ENCODE measurements at places on chromosomes 2 and 18.

- DNase-seq: no peak
These were observed 40.4 kb downstream of the C1QL2 start for GRCh38 chr2:119117891-119118882.

GRCh38 chr2:226403369-226403768 lies 396.3 kb downstream of the IRS1 start:
- no peak for DNase-seq

DNA sequence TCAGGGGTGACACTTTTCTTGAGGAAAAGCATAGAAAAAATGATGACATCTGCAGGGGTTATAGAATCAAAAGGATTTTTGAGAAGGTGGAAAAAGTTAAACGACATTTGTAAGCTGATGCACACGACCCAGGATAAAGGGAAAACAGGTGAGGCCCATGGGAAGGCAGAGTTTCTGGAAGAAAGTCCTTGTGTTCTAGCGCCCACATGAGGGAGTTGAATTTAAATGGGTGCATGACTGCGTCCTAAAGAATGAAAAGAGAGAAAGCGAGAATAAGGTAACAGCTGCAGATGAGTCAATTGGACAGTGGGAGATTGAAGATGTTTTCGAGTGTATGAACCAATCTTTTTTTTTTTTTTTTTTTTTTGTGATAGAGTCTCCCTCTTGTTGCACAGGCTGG lies 158.1 kb downstream of the GALR1 start:
- DNase-seq: no peak

DNA sequence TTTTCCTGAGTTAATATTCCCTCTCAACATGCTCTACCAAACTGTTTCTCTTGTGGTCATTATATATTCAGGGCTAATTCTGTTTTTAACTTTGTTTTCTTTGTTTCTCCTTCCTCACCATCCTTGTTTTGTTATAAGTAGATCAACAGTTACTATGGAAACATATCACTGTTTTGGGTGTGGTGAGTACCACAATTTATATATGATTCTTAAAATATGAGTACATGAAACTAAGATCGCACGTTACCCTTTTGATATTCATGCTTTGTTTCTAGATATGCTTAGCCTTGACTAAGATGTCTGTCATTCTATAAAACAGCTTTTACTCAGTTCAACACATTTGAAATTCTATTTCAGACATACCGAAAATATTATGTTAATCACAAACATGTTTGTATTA lies 232.3 kb upstream of the ITGA4 start:
- DNase-seq: no peak

- no peak for DNase-seq
These were observed 138.7 kb upstream of the ZNF516 start for GRCh38 chr18:76633588-76634269.

- no peak for DNase-seq
These were observed 12.6 kb downstream of the FAM124B start for GRCh38 chr2:224389317-224389716.

DNA sequence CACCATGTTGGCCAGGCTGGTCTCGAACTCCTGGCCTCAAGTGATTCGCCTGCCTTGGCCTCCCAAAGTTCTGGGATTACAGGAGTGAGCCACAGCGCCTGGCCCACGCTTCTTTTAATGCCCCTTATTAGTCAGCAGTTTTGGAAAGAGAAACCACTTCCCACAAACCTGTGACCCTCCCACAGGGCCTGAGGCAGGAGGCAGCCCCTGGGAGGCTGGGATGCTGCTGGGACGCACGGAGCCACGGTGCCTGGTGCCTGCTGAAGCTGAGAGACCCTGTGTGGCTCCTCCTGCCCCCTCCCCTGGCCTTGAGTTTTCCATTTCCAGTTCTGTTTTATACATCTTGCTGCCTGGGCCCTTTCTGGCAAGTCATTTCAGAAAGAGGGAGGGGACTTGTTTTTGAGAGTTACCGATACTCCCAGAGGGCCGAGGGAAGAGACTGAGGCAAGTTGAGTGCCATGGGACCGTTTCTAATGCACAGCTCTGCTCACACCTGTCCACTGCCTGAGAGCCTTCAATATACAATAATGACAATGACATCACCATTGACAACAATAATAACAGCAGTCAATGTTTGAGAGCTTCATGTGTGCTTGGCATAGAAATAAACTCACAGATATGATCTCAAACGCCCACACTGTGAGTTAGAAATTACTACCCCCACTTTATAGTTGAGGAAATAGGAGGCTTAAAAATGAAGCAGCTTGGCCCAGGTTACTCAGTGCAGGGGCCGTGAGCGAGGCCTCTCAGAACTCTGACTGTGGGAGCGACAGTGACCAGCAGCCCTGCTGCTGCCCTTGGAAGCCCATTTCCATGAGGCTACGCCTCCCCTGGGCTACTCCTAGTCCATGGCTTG lies 78.1 kb upstream of the YWHAQ start:
- peak; percentile 8 for DNase-seq
